M059J (cell line): ENCODE measurements at places on chromosomes 7 and 10.
A peak's percentile ranks its signal among the peaks of the same experiment; 100 is the strongest.

DNA sequence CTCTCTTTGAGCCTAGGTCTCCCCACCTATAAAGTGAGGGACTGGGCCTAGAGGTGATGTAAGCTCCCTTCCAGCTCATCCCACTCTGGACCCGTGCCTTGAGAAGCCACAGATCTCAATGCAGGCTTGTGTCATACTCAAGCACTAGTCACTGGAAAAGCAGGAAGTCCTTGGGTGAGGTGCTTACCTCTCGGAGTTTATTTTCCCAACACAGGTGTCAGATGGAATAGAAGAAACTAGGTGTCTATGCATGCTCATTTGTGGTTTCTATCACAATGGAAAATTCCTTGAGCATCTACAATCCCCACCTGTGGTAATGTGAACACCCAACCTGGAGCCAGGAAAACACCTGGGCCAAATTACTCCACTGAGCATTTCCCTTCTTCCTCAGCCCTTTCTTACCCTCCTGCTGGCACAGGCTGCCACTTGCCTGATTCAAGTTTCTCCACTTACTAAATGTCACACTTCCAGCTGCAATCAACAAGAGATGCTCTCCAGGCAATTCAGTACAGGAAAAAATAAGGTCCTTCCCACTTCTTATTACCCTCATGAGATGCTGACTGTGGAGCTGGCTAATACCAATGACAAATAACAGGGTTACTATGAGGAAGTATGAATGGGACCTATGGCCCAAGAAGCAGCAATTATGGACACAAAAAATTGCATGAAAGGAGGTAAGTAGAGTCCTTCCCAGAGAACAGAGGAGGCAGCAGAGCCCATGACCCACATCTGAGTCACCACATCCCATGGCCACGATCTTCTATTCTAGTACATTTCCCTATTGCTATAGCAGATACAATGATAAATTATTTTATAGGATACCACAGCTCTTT is 13.1 kb downstream of the LSM5 start:
- DNase-seq: peak; percentile 47

- DNase-seq: peak; percentile 69
These were observed 1.3 kb downstream of the CYTH3 start for GRCh38 chr7:6271060-6271658.

- no peak for DNase-seq
These were observed 23.4 kb downstream of the FAM107B start for GRCh38 chr10:14751014-14751896.

DNA sequence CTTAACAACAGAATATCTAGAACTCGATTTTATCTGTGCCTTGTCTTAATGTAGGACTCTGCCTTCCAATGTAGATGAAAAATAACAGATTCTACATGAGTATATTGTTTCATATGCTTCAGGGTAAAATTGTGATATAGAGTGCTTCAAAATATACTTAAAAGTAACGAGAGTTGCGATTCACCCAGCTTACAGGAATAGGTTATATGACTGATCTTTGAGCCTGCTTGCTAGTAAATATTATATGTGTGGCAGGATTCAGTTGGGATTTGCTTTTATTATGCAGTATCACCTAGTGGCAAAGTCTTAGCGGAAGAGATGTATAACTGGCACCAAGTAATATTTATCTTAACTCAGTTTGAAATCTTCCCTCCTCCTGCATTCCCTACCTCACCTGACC is 183.3 kb downstream of the SEMA3E start:
- no peak for DNase-seq

DNA sequence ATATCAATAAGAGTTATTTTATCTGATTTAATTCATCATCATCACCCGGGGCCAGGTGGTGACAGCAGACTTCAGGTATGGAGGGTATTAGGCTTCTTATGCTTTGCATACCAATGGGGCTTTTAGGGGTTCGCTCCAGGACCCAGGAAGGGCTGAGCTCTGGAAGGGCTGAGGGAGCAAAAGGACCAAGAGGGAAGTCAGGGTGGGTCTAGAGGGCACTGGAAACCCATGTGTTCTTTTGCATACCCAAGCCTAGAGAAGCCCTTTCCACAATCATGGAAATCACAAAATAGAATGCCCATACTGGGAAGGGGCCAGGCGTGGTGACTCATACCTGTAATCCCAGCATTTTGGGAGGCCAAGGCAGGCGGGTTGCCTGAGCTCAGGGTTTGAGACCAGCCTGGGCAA is 30.9 kb upstream of the VCL start:
- DNase-seq: peak; percentile 39

DNA sequence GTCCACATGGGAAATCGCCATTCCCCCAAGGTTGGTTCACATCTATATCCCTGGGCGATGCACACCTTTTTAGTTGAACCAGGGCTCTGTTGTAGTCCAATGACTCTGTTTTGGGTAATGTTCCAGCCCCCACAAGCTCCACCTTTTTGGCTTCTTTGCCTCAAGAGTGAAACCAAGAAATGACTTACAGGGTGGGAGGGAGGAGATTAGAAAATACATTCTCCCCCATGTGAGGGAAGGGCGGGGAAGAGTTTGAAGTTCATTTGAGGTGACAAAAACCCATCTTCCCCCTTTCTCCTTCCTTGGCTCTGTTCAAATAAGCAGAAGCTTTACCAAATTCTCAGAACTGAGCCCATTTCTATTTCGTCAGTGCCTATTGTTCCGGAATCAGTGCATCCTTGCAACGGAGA is 82.8 kb downstream of the GATA3 start:
- DNase-seq: no peak

DNA sequence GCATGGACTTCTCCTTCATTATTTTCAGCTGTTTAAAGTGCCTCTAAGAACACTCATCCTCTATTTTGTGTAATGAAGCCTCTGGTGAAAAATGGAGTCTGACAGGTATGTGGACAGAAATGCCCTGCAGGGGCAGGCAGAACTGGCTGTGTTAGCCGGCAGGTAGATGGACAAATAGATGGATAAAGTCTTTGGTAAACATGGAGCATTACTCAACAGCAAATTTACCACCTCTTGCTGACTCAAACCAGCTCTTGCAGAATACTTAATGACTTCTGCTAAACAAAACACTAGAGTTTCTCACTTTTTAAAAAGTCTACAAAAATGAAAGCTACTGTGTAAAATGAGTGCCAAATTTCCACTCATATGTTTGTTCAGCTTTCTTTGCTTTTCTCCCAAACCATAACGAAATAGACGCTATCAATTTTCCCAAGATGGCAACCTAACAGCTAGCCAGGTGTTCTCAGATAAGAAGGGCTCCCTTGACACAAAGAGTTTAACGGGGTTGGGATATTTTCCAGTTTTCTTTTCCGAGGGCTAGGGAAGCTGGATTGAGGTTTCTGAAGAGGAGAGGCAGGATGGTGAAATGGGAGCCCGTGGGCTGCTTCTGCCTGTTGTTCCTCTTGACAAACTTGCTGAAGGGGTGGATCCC is 71.9 kb upstream of the HABP2 start:
- DNase-seq: no peak

DNA sequence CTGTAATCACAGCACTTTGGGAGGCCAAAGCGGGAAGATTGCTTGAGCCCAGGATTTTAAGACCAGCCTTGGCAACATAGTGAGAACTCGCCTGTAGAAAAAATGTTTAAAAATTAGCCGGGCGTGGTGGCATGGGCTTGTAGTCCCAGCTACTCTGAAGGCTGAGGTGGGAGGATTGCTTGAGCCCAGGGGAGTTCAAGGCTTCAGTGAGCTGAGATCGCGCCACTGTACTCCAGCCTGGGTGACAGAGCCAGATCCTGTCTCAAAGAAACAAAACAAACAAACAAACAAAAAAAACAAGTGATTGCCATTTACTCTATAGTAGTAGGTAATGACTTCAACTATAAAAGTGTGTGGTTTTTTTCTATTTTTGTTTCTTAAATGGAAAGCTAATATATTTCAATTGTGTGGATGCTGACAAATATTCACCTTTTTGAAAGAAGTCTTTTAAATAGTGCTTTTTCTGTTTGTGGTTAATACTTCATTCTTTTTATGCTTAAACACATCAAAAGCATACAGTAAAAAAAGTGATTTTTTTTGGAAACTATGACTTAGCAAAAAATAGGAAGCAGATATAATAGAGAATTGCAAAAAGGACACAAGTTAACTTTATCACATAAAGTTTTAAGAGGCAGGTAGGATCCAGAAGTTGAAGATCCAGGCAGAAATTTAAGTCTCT is 48.4 kb downstream of the ZNF277 start:
- DNase-seq: no peak

DNA sequence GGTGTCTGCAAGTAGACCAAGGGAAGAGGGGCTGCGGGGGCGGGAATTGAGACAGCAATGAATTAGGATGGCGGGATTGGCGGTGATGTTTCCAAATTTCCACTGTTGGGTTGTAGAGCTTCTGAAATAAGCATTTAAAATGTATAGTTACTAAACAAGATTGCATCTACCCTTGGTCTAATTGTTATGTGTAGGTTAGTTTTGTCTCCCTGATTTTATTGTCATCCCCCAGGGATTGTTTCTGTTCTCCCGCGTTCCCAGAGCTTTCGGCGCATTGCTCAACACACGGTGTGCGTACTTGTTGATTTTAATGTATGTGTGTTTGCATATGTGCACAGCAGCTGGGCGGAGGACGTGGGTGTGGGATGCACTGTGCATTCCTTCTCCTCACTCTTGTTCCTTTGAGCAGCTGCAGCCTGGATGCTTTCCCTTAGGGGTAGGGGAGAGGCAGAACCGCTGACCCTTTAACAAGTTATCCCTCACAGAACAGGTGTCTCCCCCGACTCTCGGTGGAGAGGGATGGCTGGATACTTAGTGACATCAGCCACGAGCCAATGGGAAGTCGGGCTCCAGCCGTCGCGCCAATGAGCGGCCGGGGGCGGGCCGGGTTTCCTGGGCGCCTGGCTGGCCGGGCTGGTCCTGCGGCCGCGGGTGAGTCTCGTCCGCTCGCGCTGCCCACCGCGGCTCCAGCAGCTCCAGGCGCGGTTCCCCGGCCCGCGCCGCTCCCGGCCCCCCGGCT is at the start of gene TSPAN33:
TSS of gene TSPAN33 (plus strand) at position 613 of the 739 bp plus-strand sequence. CDS start 274 bp downstream, outside the sequence.
- DNase-seq: peak; percentile 72

DNA sequence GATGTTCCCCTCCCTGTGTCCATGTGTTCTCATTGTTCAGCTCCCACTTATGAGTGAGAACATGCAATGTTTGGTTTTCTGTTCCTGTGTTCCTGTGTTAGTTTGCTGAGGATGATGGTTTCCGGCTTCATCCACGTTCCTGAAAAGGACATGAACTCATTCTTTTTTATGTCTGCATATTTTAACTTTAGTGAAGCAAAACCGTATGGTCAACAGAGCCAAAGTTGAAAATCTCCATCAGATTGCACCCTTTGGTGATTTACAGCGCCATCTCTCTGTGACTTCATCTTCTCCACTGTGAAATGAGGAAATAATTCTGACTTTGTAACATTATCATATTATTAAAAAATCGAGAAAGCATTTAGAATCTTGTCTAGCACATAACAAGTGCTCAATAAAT is 132.3 kb upstream of the PLXDC2 start:
- DNase-seq: no peak

GRCh38 chr7:141550386-141551093 is 670 bp upstream of the AGK start:
- peak; percentile 43 for DNase-seq

- DNase-seq: no peak
These were observed 28.3 kb upstream of the ZMIZ2 start for GRCh38 chr7:44720301-44720700.

- DNase-seq: peak; percentile 86
These were observed 105.1 kb downstream of the GATA3 start for GRCh38 chr10:8159341-8160165.

- DNase-seq: no peak
These were observed 4.1 kb upstream of the SGCE start for GRCh38 chr7:94660006-94660405.

- no peak for DNase-seq
These were observed 296.7 kb downstream of the GLRX3 start for GRCh38 chr10:130432850-130433249.

DNA sequence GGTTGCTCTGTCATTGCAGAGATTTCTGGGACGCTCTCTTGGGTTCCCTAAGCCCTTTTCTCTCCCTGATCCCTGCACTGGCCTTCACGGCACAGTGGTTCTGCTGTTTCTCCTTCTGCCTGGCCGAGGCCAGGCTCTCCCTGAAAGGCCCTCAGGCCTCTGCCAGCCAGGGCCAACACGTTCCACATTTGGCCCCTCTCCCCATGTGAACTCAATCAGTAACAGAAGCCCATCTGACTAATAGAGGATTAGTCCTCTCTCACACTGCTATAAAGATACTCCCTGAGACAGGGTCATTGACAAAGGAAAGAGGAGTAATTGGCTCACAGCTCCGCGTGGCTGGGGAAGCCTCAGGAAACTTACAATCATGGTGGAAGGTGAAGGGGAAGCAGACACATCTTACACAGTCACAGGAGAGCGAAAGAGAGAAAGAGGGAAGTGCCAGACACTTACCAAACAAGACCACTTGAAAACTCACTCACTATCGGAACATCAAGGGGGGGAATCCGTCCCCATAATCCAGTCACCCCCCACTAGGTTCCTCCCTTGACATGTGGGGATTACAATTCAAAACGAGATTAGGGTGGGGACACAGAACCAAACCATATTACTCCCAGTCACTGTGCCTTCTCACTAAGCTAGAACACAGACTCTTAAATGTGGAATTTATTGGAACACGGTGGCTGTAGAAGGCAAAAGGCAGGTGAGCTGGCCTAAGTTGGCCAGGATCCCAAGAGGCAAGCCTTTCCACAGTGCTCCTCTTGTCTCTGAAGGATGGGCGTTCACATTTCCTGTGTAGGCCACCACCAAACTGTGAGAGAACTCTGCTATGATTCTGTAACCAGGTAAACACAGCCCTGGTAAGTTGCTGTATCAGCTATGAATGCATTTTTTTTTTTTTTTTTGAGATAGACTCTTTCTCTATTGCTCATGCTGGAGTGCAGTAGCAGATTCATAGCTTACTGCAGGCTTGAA is 8.8 kb downstream of the FZD8 start:
- peak; percentile 39 for DNase-seq

GRCh38 chr10:7832060-7832459 is 13.8 kb downstream of the TAF3 start:
- DNase-seq: no peak

GRCh38 chr10:133326745-133327650 is 9.7 kb downstream of the CALY start:
- peak; percentile 39 for DNase-seq

GRCh38 chr10:132405463-132405991 is 8.5 kb downstream of the PWWP2B start:
- DNase-seq: no peak

DNA sequence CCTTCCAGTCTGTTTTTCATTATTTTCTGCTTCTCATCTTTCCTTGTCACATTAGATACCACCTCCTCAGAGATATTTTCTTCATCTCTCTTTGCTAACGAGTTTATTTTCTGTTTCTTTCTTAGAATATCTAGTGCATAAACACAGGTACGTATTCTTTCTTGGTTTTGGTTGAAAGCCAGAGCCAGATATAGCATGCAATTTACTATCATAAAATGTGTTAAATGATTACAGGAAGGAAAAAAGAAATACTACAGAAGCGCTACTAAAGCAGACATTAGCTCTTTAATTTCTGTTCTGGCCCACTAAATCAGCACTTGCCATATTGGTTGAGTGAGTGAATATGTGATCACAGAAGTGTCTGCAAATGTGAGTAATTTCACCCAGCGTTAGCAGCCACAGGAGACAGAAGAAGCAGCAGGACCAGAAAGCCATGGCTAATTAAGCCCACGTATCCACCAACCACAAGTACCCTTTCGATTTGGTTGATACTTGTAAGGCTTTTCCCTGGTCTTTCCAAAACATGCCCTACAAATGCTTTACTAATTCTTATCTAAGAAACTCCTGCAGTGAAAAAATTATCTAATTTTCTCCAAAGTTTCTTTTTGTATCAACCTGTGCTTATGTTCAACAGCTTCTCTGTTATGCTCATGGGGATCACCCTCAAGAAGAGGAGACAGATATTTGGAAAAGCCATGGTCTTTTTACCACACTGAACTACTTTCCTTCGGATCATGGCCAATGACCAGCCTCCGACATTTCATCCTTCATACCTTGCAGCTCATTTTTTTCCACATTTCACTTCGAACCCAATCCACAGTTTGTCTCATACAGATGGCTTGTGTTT is 23.1 kb upstream of the MACC1 start:
- peak; percentile 60 for DNase-seq
